ENCODE measurements at places on chromosomes 16 and 17. TPM values are rescaled to one million over a fixed set of nuclear protein-coding genes. Genes with fewer than 3 reads are reported as not detected.

- peak; percentile 25 for DNase-seq
Measured at GRCh38 chr16:17072104-17072503, 398.7 kb downstream of the XYLT1 start.

GRCh38 chr16:87263418-87264052, 53.7 kb downstream of the C16orf95 start:
- no peak for DNase-seq

- DNase-seq: no peak
Measured at GRCh38 chr17:39151943-39152818, 744 bp upstream of the PLXDC1 start.

GRCh38 chr16:69535123-69536050, 30.4 kb upstream of the NFAT5 start:
- DNase-seq: peak; percentile 65

- no peak for DNase-seq
Measured at GRCh38 chr16:22054847-22055590, 37.3 kb upstream of the VWA3A start.

- no peak for DNase-seq
Measured at GRCh38 chr16:27441998-27442397, 40.0 kb downstream of the IL21R start.

GRCh38 chr17:37490638-37491614, 1.2 kb downstream of the DUSP14 start:
- DNase-seq: peak; percentile 93

DNA sequence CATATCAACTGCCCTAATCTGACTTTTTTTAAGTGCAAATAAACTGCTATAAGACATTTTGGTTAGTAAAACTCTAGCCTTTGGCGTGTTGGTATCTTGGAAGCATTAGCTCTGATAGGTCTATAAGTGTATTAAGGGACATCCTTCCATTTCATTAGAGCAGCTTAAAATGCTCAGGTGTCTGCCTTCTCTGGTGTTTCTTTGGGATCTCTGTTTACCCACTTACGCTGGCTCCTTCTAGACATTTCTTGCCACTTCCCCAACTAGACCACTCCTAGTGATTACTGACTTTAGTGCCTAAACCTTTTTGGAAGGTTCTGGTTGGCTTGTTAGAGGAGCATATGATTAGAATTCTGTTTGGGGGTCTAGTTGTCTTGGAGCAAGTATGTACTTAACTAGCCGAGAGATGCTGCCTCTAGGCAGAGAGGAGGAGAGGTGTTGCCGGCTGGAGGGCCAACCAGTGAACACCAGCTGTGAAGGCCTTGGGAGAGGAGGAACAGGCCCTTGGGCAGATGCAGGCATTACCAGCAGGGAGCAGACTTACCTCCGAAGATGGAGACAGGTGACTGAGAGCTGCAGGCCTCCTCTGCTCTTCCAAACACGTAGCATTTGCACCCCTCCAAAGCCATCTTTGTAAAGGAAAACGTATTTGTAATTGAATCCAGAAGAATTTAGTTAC, 15.2 kb upstream of the CLEC18C start:
- no peak for DNase-seq

DNA sequence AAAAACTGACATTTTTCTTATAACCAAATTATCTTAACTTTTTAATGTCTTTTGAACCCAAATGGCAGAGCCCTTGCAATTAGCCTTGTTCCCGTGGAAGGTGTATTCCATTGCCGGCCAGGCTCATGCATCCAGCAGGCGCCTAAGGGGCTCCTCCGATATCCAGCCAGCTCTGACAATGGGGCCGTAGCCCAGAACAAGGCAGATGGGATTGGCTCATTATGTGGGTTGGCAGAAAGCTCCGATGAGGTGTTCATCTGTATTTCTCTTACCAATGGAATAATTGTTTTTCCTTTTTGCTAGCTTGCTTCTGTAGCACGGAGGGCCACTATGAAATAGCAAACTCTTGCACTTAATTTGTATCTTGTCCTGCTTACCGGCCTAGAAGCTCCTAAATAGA, 208.2 kb upstream of the CHMP6 start:
- no peak for DNase-seq

DNA sequence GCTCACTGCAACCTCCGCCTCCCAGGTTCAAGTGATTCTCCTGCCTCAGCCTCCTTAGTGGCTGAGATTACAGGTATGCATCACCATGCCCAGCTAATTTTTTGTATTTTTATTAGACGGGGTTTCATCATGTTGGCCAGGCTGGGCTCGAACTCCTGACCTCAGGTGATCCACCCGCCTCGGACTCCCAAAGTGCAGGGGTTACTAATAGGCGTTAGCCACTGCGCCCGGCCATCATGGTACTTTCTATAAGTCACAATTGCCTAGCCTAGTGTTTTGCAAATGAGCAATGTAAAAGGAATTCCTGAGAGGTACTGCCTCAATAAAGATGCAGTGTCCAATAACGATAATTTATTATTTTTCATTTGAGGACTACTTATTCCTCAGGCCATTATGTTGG, 13.9 kb upstream of the PSMC3IP start:
- DNase-seq: no peak

- DNase-seq: peak; percentile 8
Measured at GRCh38 chr17:57086069-57086930, 1.3 kb downstream of the AKAP1 start.

GRCh38 chr17:37089956-37090355, 141.2 kb downstream of the AATF start:
- no peak for DNase-seq

GRCh38 chr17:4026255-4026654, 62.0 kb upstream of the ATP2A3 start:
- no peak for DNase-seq

DNA sequence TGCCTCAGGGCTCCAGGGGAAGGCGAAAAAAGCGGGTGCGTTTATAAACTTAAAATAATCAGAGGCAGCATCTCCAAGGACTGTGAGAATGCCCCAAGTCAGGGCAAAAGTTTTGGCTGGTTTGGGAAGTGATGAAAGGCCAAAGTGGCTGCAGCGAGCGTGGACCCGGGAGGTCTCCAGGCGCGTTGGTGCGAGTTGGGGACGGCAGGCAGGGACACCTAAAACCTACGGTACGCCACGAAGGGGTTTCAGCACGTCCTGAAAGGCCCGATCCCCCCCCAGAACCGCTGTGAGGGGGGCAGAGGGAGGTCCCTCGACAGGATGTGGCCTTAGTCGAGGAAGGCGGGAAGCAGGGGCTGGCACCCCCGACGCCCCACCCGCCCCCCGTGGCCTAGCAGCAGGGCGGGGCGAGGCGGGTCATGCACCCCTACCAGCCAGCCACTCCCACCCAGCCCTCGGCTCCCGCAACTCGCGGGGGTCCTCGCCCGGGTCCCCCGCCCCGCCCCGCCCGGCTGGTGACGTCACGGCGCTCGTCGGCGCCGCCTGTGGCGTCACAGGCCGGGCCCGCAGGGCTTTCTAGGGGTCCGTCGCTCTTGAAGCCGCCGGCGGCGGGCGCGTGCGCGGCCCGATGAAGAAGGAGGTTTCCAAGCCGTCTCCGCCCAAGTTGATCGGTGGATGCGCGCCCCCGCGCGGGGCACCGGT, at the start of gene MYCBPAP:
Gene MYCBPAP, plus strand, starts transcription at position 569 of the 702 bp plus-strand sequence. CDS start 236 bp downstream, outside the sequence.
- DNase-seq: peak; percentile 68

DNA sequence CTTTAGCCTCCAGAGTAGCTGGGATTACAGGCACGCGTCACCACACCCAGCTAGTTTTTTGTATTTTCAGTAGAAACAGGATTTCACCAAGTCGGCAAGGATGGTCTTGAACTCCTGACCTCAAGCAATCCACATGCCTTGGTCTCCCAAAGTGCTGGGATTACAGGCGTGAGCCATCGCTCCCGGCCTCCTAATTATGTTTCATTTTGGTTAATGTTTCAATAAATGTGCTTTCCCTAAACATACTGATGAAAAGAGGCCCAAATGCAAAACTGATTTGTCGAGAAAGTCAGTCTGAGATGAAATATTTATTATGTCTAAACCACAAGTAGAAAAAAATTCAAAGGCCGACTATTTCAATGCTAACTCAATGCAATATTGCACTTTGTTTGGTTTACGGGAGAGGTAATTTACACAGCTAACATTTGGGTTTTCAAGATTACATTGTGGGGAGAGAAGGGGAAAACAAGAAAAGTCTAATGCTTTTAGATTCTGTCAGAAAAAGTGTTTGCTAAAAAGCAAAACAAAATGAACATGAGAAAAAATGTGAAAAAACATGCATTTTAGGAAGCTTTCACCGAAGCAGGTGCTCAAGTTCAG, 9.8 kb downstream of the STAT3 start:
- no peak for DNase-seq

GRCh38 chr16:324451-325334, 27.8 kb downstream of the AXIN1 start:
- DNase-seq: no peak

- DNase-seq: no peak
Measured at GRCh38 chr16:85098565-85098964, 13.7 kb downstream of the CIBAR2 start.

DNA sequence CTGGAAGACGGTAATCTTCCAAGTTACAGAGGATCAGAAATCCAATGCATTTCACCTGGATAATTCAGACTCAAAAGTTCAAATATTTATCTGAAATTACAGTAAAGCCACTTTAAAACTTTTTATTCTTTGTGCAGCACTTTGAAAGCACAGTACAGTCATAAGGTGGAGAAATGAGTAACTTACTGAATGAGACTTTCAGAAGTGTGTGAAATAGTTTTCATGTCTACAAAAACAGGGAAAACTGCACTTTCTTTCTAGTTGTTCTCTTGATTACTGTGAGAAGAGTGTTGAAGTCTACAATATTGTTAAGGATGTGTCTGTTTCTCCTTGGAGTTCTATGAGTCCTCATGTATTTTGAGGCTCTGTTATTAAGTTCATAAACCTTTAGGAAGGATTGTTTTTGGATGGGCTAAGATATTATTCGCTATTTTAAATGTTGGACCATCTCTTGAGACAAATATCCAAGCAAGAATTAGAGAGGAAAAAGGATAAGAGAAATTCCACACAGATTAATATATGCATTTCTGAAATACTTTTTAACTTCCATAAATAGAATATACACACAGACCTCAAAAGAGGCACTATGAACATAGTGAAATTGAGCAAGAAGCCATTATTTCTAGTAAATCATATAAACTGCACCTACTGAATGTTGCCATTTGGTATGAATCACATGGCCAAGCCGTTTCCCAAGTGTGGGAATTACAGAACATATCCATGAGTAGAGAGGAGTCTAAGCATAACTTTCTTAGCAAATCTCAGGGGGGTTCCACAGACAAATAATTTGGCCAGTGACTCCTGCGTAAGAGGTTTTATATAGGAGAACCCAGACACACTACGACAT, 83.6 kb upstream of the PLEKHM1 start:
- peak; percentile 88 for DNase-seq

- DNase-seq: no peak
Measured at GRCh38 chr16:68447653-68448359, 502 bp downstream of the SMPD3 start.

Gene KRT40
- not detected for total RNA-seq

Gene ARHGAP23
- 9.3 TPM for total RNA-seq

Gene ARHGAP44
- total RNA-seq: 1.1 TPM

Gene MYO1D
- total RNA-seq: 0.56 TPM

Gene CSH2
- total RNA-seq: not detected

Gene C16orf54
- not detected for total RNA-seq

Gene PIGQ
- 7.2 TPM for total RNA-seq
